A673 (cell line): ENCODE measurements at places on chromosomes 16 and 17.

DNA sequence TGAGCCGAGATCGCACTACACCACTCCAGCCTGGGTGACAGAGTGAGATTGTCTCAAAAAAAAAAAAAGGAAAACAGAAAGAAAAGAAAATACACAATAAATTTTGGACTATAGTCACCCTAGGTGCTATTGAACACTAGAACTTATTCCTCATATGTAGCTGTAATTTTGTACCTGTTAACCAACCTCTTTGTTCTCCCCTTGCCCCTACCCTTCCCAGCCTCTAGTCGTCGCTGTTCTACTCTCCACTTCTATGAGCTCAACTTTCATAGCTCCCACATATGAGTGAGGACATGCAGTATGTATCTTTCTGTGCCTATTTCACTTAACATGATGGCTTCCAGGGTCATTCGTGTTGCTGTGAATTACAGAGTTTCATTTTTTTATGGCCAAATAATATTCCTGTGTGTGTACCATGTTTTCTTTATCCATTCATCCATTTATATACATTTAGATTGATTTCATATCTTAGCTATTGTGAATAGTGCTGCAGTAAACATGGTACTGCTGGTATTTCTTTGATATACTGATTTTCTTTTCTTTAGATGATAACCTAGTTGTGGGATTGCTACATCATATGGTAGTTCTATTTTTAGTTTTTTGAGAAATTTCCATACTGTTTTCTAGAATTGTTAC, 28.3 kb downstream of the VPS35L start:
- DNase-seq: peak; percentile 71

GRCh38 chr16:85127379-85127723, 15.1 kb upstream of the CIBAR2 start:
- DNase-seq: no peak

GRCh38 chr16:4505356-4506147, 29.4 kb downstream of the HMOX2 start:
- no peak for DNase-seq

- DNase-seq: no peak
These were observed 3.2 kb downstream of the RHBDL3 start for GRCh38 chr17:32268734-32269288.

GRCh38 chr17:60455378-60455777, 33.1 kb downstream of the CHCT1 start:
- peak; percentile 21 for DNase-seq

GRCh38 chr16:14097182-14097959, 26.3 kb downstream of the MRTFB start:
- DNase-seq: no peak

DNA sequence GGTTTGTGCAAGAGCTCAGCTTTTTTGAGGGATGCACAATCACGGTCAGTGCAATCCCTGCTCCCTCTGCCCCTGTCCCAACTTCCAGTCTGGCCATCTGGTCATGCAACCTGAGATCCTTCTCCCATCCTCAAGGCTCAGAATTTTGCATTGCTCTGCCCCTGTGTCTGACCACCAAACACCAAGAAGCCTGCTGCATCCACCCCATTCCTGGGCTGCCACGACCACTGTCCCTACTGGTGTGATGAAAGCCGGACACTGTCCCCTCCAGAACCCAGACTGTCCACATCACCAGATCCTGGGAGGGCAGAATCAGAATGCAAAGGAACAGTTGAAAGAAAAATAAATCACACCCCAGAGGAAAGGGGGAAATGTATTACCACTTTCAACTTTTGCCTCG, 231.0 kb downstream of the C16orf78 start:
- DNase-seq: no peak

DNA sequence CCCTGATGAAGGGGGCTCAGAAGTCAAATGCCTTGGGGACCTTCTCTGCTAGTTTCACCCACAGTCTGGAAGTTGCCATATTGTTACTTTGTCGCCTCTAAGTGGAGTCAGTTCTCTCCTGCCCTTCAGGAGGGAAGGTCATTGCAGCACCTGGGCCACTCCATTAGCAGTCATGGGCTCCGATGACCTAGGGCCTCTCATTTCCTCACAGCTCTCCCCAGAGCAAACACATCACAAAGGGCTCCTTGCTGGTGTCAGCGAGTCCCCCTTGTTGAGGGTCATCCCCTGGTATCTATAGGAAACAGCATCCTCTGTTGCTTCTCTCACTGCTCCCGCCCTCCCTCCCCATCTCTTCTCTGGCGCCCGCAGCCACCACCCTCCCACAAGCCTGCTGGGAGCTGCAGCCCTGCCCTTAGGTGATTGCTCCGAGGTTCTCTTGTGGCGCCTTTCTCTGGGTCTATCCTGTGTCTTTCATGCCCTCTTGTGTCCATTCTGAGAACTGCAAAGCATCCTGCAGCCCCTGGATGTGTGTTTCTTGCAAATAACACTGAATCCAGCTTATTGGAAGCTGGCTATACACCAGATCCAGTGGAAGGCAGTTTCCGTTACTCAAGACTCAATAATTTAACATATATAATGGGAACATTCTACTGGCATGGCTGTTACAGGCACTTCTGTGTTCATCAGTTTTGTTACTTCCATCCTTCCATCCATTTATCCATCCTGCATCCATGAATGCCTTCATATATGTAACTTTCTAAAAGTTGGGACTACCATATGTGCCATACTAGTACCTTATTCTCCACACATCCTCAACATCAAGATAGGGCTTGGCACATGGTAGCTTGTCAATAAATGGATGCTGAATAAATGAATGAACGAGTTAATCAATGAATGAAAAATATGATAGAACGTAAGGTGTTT, 21.2 kb downstream of the PDILT start:
- peak; percentile 74 for DNase-seq

DNA sequence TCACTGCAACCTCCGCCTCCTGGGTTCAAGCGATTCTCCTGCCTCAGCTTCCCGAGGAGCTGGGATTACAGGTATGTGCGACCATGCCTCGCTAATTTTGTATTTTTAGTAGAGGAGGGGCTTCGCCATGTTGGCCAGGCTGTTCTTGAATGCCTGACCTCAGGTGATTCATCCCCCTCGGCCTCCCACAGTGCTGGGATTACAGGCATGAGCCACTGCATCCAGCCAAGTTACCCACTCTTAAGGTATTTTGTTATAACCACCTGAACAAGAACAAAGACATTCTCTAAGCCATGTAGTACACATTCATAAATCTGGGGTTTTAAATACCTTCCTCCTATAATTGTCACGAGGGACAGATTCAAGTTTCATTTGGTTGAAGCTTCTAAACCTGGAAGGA, 12.3 kb upstream of the TMEM170A start:
- DNase-seq: no peak

- DNase-seq: no peak
These were observed 9.2 kb upstream of the UBALD2 start for GRCh38 chr17:76255801-76256429.

- DNase-seq: no peak
These were observed 2.9 kb upstream of the CD7 start for GRCh38 chr17:82320140-82320840.

DNA sequence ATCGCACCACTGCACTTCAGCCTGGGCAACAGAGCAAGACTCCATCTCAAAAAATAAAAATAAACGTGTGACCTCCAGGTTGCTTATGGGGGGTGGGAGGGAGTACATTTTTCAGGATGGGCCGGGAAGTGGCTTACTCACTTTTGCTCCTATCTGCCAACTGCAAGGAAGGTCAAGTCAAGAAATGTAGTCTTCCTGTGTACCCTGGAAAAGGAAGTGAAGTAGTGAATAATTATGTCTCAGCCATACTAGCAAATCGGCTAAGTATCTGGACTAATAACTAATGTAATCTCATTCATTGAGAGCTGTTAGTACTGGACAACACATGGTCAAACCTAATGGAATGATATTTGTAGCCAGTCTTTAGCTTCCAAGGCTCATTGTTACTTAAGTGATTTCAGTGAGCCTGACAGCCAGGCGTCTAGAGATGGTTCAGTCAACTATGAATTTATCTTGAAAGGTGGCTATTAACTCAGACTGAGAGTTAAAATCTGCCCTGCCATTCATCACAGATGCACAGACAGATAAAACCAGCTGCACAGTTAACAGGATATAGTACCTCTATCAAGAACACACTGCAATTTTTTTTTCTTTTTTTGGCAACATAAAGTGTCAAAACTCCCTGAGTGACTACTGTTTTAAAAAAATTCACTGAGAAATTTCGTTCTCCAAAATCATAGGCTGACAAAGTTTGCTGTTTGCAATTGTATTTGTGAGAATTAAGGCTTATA, 3.7 kb upstream of the TACO1 start:
- DNase-seq: no peak

DNA sequence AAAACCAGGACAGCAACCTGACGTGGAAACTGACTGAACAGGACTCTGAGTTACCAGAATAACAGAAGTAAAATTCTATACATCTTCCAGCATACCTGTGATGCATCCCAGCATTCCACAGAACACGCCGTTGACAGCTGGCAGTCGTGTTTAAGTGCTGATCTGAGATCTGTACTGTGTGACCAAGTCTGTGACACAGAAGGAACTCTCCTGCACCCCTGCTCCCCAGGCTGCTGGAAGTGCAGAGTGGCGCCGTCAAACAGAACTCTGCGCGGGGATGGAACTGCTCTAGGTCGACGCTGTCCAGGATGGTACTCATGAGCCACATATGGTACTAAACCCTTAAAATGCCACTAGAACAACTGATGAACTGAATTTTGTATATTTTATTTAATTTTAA, 804 bp upstream of the ITGAE start:
- no peak for DNase-seq

DNA sequence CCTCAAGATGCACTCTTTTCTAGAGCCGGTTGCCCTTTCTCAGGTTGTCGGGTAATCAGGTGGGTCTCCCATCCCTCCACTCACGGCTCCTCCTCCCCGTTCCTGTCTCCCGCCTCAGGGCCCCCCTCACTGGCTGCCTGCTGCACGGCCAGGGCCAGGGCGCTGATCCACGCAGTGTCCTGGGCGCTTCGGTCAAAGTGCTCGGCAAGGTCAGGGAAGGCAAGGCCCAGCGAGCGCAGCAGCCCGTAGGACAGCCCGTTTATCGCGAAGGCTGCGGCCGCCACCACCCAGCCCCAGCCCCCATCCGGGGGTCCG, 753 bp downstream of the SLC16A11 start:
- no peak for DNase-seq

GRCh38 chr17:42548070-42548837, 4.5 kb upstream of the HSD17B1 start:
- DNase-seq: peak; percentile 52

- DNase-seq: peak; percentile 0
These were observed 325.8 kb upstream of the CCL2 start for GRCh38 chr17:33929181-33929724.

GRCh38 chr16:20515688-20516090, 60.5 kb downstream of the ACSM2B start:
- no peak for DNase-seq

DNA sequence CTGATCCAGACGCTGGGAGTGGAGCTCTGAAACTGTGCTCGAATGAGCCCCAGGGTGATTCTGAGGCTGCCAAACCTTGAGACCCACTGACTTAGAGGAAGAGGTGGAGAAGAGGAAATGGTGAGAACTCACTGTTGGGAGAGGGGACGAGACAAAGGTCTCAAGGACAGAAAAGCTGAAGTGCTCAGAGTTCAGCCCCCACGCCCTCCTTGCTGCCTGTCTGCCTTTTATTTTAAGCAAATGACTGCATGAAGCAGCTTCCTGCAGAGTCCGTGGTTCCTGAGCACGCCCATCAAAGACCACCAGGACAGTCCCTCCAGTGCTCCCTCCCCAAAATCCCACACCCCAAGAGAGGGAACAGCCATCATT, 20.4 kb downstream of the COTL1 start:
- no peak for DNase-seq

GRCh38 chr16:53089434-53090285, 34.9 kb downstream of the CHD9 start:
- DNase-seq: peak; percentile 51

DNA sequence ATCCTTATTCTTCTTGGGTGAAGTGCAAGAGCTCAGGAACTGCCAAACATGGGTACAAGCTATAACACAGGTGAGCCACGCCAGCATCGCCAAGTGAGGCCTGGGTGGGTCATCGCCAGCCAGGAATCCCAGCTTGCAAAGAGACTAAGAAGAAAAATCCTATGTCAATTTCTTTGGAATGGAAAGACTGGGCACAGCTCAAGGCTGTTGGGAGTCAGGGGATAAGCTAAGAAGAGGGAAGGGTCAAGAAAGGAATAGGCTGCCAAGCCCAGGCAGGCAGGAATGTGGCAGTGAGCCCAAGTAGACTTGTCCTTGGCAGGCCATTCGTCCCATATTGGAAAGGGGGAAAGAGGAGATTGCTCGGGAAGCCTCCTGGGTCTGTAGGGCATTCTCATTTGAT, 191.4 kb upstream of the CDH5 start:
- DNase-seq: no peak

DNA sequence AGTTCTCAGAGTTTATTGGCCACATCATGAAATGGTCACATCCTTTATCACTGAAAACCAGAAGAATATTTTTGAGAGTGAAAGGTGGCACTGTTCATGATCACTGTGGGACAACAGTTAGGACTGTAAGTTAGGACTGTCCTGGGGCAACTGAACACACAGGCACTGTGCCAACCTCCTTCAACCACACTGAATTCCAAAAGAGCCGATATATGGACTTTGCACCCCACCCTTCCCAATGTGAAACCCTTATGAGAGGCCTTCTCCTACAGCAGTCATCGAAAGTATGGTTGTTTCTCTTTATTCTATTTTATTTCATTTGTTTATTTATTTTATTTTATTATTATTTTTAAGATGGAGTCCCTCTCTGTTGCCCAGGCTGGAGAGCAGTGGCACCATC, 353.5 kb downstream of the TOX3 start:
- DNase-seq: no peak

DNA sequence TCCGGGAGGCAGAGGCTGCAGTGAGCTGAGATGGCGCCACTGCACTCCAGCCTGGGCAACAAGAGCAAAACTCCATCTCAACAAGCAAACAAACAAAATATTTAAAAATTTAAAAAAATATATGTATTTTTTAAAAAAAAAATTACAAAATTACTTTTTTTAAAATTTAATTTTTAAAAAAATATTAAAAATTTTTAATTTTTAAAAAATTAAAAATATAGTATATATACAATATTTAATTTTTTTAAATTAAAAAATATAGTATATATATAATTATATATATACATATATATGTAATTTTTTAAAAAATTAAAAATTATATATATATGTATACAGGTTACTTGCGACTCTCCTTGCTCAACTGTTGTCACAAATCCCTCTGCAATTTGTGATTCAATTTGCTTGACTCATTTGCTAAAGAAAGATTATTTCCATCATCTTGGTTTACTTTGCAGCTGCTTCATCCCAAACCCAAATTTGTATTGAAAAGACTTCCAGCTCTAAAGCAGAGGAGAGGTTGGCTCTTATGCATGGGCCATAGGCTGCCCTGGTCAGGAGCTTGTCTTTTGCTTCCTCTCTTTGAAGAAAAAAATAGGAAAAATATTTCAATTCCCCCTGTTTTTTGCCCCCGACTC, 247.4 kb upstream of the IRX3 start:
- no peak for DNase-seq

GRCh38 chr17:82956726-82957468, 117.1 kb upstream of the ZNF750 start:
- no peak for DNase-seq

DNA sequence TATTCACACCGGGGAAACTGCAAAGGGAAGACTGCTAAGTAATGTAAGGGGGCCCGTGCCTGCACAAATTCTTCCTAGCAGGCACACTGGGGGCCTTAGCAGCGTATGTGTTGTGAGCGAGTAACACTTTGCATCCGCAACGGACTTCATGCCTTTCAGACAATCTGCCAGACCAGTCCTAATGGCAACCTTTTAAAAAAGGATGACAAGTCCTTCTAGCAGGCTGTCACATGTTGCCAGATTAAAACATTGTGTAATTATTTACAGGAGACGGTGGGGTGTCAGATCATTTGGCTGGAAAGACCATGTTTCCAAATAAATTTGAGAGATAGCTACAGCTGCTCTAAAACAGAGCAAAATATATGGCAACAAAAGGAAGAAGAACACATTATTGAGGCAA, 46.1 kb downstream of the CPPED1 start:
- no peak for DNase-seq
